NK-92 treated with Interleukin-12 subunit alpha and Interleukin-12 subunit beta, amount 100 ng/mL, for 24 hours (cell line): ENCODE measurements at places on chromosomes 6 and 20.
A peak's percentile ranks its signal among the peaks of the same experiment; 100 is the strongest.

GRCh38 chr20:48724382-48724781 lies 103.4 kb downstream of the PREX1 start:
- DNase-seq, result no peak

- no peak for DNase-seq
Measured at GRCh38 chr20:63361519-63362435, 628 bp upstream of the CHRNA4 start.

GRCh38 chr20:14948416-14948815 lies 611.0 kb upstream of the FLRT3 start:
- DNase-seq, result no peak

DNA sequence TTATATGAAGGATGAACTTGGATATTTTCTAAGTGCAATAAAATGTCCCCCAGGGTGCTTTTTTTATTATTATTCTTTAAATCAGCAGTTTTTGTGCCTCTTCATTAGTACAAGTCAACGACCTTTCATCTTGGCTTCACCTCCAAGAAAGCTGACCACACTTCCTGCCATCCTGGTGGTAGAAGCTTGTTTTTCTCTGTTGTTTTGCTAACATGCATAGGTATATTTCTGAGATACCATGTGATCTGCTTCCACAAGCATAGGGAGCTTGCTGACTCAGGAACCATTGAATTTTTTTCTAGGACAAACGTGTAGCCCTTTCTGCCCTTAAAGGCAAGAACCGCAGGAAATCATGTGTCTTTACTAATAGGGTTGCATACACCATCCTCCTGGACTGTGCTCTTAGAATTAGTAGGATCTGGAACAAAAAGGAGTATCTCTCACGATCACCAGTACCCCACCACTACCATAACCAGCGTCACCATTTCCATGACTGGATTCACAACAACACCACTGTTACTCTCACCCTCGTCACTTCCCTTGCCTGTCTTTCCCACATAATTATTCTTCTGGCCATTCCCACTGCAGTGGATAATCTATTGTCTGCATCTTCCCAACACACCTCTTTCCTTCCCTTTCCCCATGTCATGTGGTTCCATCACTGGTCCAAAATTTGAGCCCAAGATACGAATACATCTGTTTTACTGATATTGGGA lies 207.1 kb downstream of the MAFB start:
- no peak for DNase-seq

- no peak for DNase-seq
Measured at GRCh38 chr20:62876902-62877816, 15.5 kb upstream of the TCFL5 start.

- DNase-seq, result no peak
Measured at GRCh38 chr6:124445581-124445980, 516.7 kb upstream of the RNF217 start.

DNA sequence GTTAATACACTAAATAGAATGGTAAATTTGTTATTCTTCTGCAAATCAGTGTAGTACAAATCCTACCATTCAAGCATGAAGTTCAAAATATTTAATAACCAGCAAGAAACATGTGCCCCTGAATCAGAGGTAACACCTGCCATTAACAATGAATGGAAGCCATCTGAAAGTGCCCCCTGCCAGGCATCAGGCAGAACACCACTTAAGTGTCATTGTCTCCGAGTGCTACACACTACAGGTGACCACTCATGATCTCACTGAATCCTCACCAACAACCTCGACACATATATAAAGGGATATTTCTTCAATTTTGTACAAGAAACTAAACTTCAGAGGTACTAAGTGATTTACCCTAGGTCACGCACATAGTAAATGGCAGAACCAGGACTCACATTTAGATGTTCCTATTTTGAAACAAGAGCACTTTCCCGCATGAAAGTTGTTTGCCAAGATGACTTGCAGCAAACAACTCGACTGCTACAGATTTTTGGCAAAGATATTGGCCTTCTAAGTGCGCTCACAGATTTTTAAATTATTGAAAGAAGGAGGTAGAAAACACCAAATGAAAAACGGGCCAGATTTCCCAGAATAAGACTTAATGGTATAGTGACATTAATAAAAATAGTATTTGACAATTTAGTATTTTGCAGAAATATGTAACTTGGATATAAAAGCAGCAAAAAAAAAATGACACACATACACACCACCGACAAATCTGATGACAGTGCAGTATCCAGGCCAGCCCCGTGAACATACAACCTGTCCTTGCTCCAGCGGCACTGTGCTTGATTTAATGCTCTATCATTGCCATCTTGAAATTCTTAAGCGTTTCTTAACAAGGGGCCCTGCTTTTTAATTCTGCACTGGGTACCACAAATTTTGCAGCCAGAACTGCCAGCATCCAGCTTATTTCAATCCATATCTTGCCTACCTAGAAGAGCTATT lies 274.5 kb downstream of the ALDH8A1 start:
- DNase-seq, result no peak

DNA sequence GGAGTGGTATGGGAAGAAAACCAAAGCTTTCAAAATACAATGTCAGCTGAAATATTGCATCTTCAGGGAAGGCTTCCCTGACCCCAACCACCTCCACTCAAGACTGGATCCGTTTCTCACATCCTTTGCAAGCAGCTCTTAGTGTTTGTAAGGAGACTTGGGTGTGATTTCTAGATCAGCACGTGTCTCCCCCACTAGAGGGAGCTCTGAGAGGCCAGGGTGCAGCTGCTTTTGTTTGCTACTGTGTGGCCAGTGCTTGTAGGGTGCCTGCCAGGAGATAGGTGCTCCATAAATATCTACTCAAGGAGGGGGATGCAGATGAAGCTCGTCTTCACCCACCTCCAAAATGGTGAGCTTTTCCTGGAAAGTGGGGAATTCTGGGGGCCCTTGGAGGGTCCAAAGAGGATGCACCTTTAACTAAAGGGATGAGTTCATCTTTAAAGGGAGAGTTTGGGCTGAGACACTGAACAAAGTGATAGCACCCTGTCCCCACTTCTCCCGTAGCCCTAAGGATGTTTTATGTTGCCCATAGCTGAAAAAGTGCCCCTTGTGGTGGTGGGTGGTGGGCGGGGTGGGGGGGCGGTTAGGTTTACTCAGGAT lies 52.6 kb upstream of the MAFB start:
- DNase-seq, result peak; percentile 2
